GM13977 (cell line): ENCODE measurements at places on chromosomes 13 and 19.

- no peak for DNase-seq
Measured at GRCh38 chr13:52707375-52707774, 32.2 kb downstream of the CNMD start.

DNA sequence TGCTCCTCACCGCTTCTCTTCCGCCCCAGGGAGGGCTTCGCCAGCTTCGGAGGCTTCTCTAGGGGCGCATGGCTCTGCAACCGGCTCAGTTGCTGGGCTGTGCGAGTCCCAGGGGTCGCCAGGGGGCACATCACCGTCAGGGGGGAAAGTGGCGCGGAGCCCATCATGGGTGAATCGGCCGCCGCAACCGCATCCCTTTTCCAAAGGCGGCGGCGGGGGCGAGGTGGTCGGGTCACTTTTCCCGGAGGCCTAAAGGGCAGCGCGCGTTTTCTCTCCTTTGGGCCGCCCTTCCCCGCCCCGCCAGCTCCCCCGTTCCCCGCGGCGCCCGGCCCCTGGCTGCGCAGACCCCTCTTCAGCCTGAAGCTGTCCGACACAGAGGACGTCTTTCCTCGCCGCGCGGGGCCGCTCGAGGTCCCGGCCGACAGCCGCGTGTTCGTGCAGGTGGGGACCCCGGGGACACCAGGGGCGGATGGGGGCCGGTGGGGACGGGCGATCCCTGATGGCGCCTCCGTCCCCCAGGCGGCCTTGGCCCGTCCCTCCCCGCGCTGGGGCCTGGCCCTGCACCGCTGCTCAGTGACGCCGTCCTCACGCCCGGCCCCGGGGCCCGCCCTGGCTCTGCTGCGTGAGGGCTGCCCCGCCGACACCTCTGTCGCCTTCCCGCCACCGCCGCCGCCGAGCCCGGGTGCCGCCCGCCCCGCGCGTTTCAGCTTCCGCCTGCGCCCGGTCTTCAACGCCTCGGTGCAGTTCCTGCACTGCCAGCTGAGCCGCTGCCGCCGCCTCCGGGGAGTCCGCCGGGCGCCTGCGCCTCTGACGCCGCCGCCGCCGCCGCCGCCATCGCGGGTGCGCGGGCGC lies 1.7 kb downstream of the TGFBR3L start:
- peak; percentile 75 for DNase-seq

- DNase-seq, result no peak
Measured at GRCh38 chr13:42369071-42369797, 97.3 kb downstream of the AKAP11 start.

GRCh38 chr19:23509686-23510450 lies 114.6 kb upstream of the ZNF91 start:
- no peak for DNase-seq

- no peak for DNase-seq
Measured at GRCh38 chr13:112362021-112362420, 14.1 kb upstream of the SPACA7 start.

- DNase-seq, result no peak
Measured at GRCh38 chr19:41218615-41219507, at the start of gene AXL. Gene AXL, plus strand, starts transcription at chr19:41219223. Its CDS starts 170 bp downstream, at chr19:41219393.

GRCh38 chr19:3146677-3147100 lies 10.9 kb downstream of the GNA15 start:
- no peak for DNase-seq

GRCh38 chr13:47594833-47595232 lies 406.2 kb downstream of the SUCLA2 start:
- no peak for DNase-seq

GRCh38 chr13:48542581-48543341 lies 9.9 kb upstream of the RCBTB2 start:
- DNase-seq, result no peak

- DNase-seq, result no peak
Measured at GRCh38 chr13:43008596-43008995, 14.8 kb upstream of the DNAJC15 start.

DNA sequence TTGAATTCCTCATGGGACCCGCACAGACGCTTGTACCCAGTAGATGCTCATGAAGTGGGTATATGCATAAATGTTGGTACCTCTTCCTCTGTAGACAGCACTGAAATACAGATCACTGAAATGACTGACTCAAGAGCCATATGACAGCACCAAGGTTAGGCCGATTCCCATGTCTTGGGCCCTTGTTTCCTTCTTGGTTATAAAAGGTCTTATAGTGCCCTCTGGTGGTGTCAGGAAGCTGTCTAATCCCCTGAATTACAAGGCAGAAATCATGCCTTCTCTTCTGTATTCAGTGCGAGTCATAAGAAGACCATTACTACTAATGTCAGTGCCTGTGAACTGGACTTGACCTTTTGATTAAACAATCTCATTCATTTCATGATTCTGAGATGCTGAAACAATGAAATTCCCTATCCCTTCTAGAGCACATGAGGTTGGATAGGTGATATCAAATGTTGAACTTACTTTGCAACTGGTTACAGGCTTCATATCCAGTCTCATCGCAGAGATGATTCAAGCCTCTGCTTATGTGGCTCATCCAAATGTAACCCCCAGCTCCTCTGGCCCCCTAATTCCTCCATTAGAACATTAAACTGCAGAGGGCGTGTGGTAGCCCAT lies 59.7 kb downstream of the SPATA13 start:
- DNase-seq, result peak; percentile 75

- DNase-seq, result no peak
Measured at GRCh38 chr13:80824229-80824628, 483.3 kb upstream of the SPRY2 start.
